ENCODE measurements at places on chromosomes 3 and 15.

- peak; percentile 32 for DNase-seq
Observed at GRCh38 chr15:44710236-44711095, 657 bp downstream of the PATL2 start.

GRCh38 chr3:13365390-13366379 is 54.4 kb downstream of the NUP210 start:
- no peak for DNase-seq

GRCh38 chr15:88657326-88658069 is 18.7 kb downstream of the ISG20 start:
- DNase-seq, result no peak

GRCh38 chr15:54567408-54568035 is 589.3 kb downstream of the UNC13C start:
- no peak for DNase-seq

DNA sequence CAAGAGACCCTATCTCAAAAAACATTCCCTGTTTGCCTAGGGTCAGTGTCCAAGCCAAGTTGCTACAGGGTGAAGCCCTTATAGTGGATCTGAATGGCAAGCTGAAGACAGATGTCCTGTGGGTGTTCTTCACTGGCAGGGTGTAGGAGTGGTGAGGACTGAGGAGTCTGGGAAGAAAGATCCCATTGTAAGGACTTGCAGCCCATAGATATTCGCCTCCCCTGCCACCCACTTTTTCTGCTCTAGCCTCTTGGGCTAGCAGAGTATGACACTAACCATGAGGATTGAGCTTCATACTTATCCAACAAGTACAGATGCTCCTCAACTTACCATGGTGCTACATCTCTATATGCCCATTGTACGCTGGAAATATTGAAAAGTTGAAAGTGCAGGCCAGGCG is 13.2 kb downstream of the CYP19A1 start:
- DNase-seq, result no peak

- no peak for DNase-seq
Observed at GRCh38 chr15:48012191-48012590, 108.6 kb upstream of the SLC24A5 start.
